ENCODE measurements at places on chromosomes 5 and 9. TPM values are rescaled to one million over a fixed set of nuclear protein-coding genes. Genes with fewer than 3 reads are reported as not detected.

Gene PCDHB12
- total RNA-seq: under 0.01 TPM

Gene BRD3
- 6.0 TPM for total RNA-seq

Gene TPPP
- 0.25 TPM for total RNA-seq

Gene SLC25A2
- 0.50 TPM for total RNA-seq

Gene GGTA1
- total RNA-seq: not detected

Gene IER5L
- total RNA-seq: 74.2 TPM

Gene C9orf153
- 0.25 TPM for total RNA-seq

Gene IFNE
- total RNA-seq: 15.7 TPM

Gene MYOZ3
- total RNA-seq: not detected

Gene SPATA31C1
- total RNA-seq: not detected

Gene PGM5
- total RNA-seq: 74.4 TPM

Gene ST8SIA4
- 0.22 TPM for total RNA-seq

Gene OTP
- total RNA-seq: not detected

Gene PCDHGC5
- total RNA-seq: 2.9 TPM

Gene FNBP1
- total RNA-seq: 40.3 TPM

Gene LOX
- 58.0 TPM for total RNA-seq

Gene OLFML2A
- 39.5 TPM for total RNA-seq

Gene CD14
- 0.11 TPM for total RNA-seq

Gene RLN2
- total RNA-seq: 0.25 TPM

Gene GPRIN1
- 9.8 TPM for total RNA-seq
